WTC11 (cell line): ENCODE measurements at places on chromosomes 5 and 9.

DNA sequence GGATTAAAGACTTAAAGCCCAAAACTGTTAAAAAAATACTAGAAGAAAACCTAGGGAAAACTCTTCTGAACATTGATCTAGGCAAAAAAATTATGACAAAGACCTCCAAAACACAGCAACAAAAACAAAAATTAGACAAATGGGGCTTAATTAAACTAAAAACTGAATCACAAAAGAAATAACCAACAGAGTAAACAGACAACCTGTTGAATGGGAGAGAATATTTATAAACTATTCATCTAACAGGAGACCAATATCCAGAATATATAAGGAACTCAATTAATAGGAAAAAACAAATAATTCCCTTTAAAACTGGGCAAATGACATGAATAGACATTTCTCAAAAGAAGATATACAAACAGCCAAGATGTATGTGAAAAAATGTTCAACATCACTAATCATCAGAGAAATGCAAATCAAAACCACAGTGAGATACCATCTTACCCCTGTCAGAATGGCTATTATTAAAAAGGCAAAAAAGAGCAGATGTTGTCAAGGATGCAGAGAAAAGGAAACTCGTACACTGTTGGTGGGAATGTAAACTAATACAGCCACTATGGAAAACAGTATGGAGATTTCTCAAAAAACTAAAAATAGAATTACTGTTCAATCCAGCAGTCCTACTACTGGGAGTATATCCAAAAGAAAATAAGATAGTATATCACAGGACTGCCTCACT is 50.2 kb upstream of the TLX3 start:
- DNase-seq = no peak

DNA sequence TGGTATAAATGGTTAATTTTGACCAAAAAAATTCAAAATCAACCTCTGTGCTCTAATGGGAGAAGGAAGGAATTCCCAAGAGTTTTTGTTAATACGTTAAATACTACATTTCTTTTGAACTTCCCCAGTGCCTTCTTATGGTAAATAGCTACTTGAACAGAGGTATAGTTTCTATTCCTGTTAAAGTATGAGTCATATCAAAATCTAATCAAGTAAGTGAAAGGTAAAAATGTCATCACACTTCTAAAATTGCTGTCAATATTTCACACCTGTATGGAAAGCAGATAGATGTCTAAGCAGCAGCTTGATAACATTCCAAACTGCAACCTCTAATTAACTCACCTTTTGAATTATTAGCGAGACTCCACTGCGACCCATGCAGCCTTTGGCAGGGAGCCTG is 214.1 kb upstream of the MEF2C start:
- DNase-seq = no peak

DNA sequence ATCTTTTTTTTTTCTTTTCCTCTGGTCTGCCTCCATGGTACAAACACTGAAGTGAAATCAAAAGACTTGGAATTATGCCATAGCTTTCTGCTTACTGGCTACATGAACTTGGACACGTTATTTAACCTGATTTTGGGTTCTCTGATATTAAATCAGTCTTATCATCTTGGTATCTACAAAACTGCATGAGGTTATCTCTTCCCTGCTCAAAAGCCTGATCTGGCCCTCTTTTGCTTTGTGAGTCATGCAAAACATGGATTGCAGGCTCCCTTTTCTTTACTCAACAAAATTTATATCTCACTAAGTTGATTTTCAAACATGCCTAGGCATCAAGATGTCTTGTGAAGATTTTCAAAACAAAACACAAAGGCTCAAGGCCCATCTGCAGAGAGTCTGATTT is 45.9 kb upstream of the FST start:
- no peak for DNase-seq

GRCh38 chr5:74122175-74122574 is 496.2 kb downstream of the ARHGEF28 start:
- no peak for DNase-seq

DNA sequence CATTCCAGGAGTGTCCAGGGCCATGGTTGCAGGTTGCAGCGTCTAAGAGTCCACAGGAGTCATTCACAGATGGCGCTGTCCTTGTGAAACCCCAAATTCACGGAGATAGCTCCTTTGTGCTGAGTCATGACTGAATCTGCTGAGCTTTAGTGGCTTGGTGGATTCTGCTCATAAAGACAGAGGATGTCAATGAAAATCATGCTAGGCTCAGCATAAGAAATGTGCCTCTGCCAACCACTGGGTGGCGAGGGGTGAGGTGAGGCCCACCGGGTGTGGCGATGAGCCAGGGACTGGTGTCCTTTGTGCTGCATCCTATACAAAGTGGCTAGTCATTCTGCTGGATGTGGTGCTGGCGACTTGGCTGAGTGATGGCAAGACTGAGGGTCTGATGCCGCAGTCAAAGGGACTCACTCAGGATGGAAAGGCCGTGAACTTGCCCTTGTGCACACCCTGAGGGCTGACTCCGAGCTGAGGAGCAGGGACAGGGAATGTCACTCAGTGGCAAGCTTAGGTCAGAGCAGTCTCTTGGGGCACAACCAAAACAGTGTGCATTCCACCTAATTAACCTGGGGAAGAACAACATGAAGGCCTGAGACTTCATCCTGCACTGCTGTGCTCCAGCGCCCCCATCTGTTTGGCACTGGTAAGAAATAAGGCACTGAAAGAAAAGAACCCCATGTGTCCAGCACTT is 71.5 kb downstream of the DAP start:
- DNase-seq = peak; percentile 78

DNA sequence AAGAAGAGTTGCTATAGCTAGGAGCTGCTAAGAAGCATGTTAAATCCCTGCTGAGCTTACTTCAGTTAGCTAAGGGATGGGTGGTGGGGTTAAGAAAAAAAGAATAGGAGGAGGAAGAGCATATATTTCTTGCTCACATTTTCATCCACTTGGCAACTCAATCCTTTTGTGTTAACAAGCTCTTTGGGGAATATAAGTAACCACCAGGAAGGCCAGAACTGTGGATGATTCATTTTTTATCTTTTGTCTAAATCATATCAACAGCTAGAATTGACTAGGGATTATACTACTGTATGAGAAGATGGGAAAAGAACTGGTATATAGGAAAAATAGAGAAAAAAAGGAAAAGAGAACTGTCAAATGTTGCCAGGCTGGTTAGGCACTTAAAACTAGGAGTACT is 555.3 kb upstream of the ARRDC3 start:
- DNase-seq = no peak

- DNase-seq = no peak
Observed at GRCh38 chr9:2809692-2810419, 34.0 kb downstream of the PUM3 start.

- DNase-seq = peak; percentile 55
Observed at GRCh38 chr9:88387552-88388202, 567 bp upstream of the SPIN1 start.

DNA sequence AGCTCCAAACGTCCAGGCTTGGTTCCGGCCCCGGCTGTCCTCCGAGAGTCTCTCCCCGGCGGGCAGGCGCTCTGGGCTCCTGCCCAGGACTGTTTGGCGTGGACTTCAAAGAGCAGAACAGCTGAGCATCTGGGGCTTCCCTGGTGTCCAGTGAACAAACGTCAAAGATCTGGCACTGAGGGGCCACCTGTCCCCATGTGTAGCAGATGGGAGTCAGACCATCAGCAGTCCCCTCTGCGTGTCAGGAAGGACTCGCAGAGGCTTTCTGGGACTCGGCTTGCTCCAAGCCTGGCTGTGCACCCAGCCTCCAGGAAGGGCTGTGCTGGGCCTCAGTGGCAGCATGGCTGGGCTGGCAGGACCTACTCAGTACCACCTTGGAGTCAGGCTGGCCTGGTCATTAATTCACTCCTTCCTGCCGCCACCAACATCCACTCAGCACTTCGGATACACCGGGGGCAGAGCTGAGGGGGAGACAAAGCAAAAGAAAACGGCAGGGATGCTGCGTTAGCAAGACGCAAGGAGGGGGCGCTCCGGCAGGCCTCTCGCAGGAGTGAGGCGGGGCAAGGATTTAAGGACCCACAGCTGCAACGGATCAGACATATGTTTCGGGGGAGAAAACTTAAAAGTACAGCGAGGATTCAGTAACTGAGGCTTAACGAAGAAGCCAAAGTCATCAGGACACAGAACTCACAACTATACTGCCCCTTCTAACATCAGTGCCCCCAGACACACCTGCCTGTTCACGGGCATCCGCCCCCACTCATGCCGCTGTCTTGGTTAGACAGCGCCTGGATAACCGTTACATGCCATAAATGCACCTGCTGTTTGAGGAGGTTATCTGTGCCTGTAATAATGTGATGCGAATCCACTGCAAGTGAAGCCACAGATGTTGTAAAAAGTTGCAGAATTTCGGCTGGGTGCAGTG is 164.5 kb upstream of the PHYKPL start:
- DNase-seq = peak; percentile 44

- DNase-seq = no peak
Observed at GRCh38 chr9:87137718-87138117, 190.4 kb upstream of the GAS1 start.

GRCh38 chr5:147369742-147370374 is 135.0 kb downstream of the STK32A start:
- no peak for DNase-seq

GRCh38 chr5:72210888-72211678 is 103.8 kb downstream of the MAP1B start:
- DNase-seq = no peak
